Stimulated activated CD4-positive, alpha-beta T cell treated with anti-CD3 and anti-CD28 coated beads, TNF-alpha, amount 100 ng/mL, for 48 hours (primary cell): ENCODE measurements at places on chromosomes 5 and 9.

GRCh38 chr5:65766175-65766574 is 44.2 kb downstream of the NLN start:
- DNase-seq: no peak

DNA sequence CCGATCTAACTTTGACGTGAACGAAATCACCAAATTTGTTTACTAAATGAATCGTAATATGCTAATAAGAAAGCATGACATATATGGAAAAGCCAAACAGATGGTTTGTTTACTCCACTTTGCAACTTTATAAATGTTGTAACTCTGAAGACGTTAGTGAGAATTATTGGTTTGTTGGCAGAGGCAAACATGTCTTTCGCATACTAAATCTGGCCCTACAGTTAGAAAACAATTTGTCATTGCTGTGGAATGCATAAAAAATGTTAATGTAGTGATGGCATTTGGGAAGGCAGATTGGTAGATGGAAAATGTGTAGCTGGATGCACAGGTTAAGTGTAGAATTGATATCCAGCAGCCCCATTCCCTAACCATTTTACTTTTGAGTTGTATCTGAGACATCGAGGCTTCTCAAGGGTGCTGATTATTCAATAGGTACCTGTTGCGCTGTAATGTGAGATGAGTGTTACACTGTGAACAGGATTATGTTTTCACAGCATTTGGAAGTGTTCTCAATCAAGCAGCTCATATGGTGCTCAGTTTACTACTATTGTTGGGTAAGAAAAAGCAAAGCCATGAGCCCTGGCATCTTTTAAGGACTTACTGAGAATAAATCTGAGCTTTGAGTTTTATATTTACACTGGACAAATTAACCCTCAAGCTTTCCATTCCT is 444.8 kb downstream of the BNC2 start:
- no peak for DNase-seq

DNA sequence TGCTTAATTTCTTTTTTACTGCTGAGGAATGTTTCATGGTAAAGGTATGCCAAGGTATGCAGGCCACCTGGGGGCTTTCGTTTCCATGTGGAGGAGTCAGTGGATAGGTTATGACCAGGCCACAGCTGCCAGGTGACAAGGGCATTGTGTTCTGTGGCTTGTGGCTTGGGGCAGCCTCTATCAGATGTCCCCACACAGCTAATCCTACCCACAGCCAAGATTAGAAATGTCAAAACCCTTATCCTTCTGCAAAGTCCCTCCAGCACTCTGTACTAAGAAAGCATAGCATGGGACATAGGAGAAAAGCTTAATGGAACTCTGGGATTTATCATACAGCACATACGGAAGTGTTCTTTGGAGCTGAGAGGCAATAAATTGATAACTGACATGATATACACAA is 171.2 kb upstream of the S1PR3 start:
- DNase-seq: no peak

DNA sequence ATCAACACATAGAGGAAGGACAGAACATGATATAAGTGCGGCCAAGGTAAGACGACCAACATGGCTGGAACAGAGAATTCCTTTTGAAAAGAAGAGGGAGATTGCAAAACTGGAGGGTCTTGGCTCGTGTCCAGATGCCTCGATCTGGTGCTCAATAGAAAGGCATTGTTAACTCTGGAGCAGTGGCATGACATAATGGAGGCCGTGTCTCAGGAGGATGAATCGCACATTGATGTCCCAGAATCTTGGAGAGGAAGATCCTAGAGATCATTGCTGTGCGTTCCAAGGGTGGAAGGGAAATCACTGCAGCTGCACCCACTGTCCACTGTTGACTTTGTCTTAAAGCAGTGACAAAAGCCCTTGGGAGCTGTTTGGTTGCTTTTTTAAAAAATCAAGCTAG is 30.9 kb downstream of the GRAMD2B start:
- DNase-seq: no peak

DNA sequence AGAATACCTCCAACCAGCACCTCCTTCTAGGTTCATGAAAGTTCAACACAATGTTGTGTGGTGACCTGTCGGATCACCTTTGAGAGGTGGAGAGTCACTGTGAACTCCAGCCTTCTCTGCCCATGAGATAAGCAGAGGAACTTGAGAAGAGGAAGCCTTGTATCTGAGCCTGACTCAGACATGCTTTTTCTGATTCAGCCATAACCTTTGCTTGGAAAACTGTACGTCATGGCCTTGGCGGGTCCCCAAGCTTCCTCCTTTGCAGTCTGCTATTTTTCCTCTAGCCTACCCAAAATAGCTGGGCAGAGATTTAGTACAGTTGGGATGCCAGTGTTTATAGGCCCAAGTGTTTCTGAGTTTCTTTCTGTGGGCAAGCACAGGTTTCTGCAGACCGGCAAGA is 274.7 kb downstream of the CETN3 start:
- DNase-seq: no peak

DNA sequence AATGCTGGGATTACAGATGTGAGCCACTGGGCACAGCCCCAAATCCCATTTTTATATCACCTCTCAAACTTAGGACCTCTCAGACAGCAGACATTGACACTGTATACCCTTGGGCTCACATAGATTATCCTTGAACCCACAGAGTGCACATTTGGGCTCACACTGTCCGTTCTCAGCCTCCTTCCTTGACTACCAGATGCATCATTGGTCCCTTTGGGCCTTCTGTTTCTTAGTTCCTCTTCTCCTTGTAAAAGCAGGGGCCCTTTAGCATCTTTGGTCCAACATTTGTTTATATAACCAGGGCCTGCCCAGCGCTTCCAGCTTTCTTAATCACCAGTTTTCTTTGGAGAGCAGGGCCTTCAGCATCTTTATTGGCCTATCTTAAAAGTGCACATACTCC is 126.2 kb downstream of the SEC61B start:
- no peak for DNase-seq

DNA sequence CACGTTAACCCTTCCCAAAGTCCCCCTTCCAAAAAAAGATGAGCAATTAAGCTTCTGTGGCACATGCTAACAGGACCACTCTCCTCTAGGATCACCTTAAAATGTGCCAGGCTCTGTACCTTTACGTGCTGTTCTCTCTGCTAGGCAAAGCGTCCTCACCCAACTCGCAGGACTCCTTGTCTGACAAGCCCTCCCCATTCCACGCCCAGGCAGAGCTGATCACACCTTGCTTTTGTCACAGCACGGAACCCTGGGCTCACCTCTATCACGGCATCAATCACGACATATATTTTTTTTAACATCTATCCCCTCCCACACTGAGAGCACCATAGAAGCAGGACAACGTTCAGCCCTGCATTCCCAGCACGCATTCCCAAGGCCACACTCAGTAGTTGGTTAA is 47.1 kb downstream of the CDK5RAP2 start:
- no peak for DNase-seq

GRCh38 chr5:149283626-149284480 is 12.2 kb downstream of the AFAP1L1 start:
- DNase-seq: no peak

DNA sequence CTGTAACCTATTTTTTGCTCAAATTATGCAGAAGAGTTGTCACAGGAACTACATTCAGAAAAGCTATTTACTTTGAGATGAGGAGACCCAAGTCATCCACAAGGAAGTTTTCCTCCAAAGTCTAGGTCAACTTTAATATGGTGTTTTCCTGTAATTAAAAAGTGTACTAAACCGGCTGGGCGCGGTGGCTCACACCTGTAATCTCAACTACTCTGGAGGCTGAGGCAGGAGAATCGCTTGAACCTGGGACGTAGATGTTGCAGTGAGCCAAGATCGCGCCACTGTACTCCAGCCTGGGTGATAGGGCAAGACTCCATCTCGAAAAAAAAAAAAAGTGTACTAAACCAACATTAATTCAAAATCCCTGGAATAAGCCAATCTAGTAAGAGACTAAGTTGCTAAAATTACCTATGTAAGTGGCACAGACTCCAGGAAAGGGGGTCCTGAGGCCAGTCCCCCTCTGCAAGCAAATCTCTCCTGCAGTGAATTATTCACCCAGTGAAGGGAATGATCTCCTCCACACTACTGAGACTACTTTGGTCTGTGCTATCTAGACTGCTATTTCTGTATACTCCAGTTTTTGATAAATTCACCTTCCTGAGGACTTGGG is 38.9 kb downstream of the FNBP1 start:
- DNase-seq: no peak

DNA sequence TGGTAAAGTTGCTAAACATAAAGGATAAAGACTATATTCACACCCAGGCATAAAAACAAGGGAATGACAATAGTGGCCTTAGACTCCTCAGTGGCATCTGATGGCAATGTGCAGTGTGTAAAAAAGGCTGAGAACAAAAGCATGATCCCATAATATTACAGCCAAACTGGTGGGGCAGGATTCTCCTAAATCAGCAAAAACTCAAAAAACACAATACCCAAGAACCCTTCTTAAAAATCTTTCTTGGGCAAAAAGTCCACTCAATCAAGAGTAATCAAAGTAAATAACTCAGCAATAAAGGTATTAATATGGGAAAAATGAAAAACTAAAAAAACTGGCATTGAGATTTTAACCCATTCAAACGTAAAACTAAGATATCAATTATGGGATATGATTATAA is 1.6 kb upstream of the MOCS2 start:
- DNase-seq: no peak

DNA sequence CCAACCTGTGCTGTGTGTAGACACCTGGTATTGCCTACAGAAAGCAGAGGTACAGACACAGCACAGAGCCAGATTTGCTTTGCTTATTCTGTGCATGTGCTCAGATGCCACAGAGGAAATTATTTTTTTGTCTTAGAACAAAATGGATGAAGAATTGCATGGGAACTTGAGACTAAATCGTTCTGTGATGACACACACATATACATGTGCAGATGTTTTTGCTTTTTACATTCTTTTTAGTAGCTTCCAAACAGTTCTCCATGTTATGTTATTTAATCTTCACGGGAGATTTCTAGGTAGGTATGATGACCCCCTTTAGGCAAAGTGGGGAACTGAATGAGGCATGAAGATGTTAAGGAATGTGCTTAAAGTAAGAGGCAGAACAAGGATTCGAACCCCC is 221.5 kb upstream of the PANK3 start:
- DNase-seq: no peak

GRCh38 chr9:70085241-70085640 is 41.6 kb downstream of the MAMDC2 start:
- no peak for DNase-seq

DNA sequence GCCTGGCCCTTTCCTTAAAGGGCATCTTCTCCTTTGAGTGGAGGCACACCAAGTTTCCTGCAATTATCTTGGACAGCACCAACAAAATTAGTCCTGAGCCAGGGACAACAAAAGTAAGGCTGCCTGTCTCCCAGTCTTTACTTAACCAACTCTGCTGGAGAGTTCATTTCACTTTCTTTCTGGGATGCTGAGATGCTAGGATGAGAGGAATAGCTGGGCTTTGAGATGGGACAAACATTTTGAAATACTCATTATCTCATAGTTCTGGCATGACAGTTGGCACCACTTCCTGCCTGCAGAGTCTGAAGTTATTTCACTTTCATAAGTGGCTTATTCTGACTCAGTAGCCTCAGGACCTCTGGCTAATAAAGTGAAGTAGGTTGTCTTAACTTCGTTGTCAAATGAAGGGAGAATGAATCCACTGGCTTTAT is 157.0 kb downstream of the C9orf152 start:
- DNase-seq: no peak

DNA sequence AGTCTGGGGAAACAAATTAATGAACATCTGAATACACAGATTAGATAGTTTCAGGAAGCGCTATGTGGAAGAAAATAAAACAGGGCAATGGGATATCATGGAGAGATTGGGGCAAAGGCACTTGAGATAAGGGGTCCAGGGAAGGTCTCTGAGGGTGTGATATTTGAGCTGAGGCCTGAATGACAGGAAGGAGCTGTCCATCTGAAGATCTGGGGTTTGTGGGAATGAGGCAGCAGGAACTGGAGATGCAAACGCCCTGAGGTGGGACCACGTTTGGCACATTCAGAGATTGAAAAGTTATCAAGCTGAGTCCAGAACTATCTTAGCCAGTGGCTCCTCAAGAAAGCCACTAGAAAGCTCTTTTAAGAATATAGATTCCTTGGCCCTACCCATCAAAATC is 8.7 kb upstream of the DAB2IP start:
- no peak for DNase-seq

GRCh38 chr5:140556438-140556837 is 835 bp downstream of the SRA1 start:
- no peak for DNase-seq

- DNase-seq: no peak
Observed at GRCh38 chr9:35856882-35857281, 13.3 kb downstream of the OR13J1 start.

- no peak for DNase-seq
Observed at GRCh38 chr9:136619742-136620440, 42.8 kb upstream of the EGFL7 start.
